ENCODE measurements at places on chromosomes 6 and 20.

GRCh38 chr6:168167431-168168315 is 88.7 kb upstream of the FRMD1 start:
- DNase-seq, result no peak

GRCh38 chr20:46572153-46572552 is 21.7 kb upstream of the OCSTAMP start:
- DNase-seq, result no peak

DNA sequence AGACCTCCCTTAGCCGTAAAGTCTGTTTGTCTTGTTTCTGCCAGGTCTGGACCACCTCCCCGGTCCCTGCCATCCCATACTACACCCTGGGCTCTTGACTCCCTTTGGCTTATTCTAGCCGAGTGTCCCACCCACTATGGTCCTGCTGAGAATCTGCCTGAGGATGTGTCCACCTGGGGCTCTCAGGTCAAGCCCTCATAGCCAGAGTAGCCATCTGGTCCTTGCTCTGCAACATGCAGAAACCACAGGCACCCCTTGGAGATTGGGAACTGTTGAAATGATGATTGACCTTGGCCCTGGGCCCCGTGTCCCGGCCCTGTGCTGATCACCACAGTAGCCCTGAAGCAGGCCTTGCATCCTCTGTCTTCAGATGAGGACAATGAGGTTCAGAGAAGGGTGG is 44.0 kb downstream of the VSTM2L start:
- DNase-seq, result no peak

- no peak for DNase-seq
These were observed 365.9 kb upstream of the AGPAT4 start for GRCh38 chr6:161639772-161640171.

- DNase-seq, result no peak
These were observed 26.3 kb downstream of the RPRD1B start for GRCh38 chr20:38059832-38060231.

- DNase-seq, result no peak
These were observed 3.2 kb downstream of the PTPN1 start for GRCh38 chr20:50513169-50514034.

GRCh38 chr6:18269253-18269652 is 4.9 kb upstream of the DEK start:
- no peak for DNase-seq

DNA sequence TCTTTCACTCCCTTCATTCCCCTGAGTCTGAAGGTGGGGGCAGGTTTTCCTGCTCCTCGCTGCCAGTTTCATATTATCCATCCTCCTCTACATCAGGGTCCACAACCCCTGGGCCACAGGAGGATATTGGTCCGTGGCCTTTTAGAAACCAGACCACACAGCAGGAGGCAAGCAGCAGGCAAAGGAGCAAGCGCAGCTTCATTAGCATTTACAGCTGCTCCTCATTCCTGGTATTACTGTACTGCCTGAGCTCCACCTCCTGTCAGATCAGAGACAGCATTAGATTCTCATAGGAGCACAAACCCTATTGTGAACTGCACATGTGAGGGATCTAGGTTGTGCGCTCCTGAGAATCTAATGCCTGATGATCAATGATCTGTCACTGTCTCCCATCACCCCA is 380.3 kb downstream of the ARHGAP18 start:
- no peak for DNase-seq

DNA sequence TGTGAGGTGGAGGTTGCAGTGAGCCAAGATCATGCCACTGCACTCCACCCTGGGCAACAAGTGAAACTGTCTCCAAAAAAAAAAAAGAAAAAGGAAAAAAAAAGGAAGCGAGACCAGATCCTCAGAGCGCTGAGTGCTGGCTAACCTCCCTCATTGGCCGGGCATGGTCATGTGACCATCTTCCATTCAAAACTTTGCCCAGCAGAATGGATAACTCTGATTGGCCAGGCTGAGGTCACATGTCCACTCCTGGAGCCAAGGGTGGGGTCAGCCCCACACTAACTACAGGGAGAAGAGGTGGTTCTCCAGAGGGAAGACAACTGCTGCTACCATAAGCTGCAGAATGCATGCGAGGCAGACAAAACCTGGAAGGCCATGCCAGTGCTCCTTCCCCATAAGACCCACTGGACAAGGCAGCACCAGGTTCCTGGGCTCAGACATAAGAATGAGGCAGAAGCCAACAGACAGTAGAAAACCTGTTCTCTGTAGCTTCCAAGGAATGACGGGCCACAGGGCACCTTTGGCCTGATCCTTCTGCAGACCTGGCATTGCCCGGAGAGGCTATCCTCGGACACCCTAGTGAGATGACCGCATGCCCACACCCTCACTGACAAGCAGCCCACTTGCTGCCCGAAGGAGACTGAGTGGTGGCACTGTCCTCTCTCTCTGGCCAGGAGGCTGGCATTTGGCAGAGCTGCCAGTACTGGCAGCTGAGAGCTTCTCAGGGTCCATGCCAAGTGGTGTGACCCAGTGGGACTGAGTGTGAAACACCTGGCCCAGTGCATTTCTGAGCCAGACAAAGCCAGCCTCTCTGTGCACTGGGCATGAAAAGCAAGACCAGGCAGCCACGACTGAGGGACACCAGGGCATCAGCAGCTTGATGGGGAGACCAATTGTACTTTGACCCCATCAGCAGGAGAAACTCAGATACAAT is 311.9 kb upstream of the SULF2 start:
- DNase-seq, result no peak

DNA sequence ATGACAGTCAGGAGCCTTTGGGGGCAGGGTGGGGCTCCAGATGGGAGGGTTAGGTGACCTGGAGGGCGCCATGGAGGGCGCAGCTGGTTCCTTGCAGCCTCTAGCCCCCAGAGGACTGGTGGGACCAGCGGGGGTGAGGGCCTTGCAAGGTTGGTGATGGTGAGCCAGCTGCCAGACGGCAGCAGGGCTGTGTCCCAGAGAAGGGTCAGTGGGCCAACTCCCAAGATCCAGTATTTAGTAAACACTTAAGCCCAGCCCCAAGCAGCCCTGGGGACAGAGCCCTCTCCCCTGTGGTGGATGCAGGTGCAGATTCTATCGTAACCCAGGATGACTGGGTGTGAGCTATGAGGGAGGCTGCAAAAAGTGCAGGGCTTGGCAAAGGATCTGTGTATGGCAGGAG is 201.5 kb upstream of the RNF24 start:
- no peak for DNase-seq

GRCh38 chr6:95545686-95546085 is 31.6 kb upstream of the MANEA start:
- no peak for DNase-seq

DNA sequence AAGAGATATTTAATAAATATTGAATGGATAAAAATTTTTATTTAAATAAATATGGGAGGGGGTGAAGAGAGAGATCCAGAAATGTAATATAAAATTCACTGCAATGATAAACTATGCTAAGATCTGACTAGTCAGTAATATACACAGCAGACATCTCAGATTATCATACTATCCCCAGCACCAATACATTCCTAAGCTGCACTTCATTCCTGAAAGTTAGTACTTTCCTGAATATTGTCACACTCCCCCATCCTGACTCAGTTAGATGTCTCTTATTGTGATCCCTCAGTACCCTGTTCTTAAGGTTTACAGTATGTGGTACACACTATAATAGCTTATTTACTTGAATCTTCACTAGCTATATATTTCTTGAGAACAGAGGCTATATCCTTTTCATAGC is 88.3 kb upstream of the KCNQ5 start:
- no peak for DNase-seq

DNA sequence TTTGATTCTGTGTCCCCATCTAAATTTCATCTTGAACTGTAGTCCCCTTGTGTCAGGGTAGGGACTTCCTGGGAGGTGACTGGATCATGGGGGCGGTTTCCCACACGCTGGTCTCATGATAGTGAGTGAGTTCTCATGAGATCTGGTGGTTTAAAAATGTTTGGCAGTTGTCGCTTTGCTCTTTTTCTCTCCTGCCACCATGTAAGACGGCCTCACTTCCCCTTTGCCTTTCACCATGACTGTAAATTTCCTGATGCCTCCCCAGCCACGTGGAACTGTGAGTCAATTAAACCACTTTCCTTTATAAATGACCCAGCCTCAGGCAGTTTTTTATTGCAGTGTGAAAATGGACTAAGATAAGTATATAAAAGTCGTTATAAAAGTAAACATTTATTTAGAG is 80.5 kb upstream of the SGK1 start:
- no peak for DNase-seq

GRCh38 chr6:122758927-122759334 is 20.6 kb upstream of the FABP7 start:
- no peak for DNase-seq
